Memory B cell (primary cell): ENCODE measurements at places on chromosomes 1 and 21.

GRCh38 chr1:50750021-50750619 lies 209.9 kb downstream of the FAF1 start:
- no peak overlapping the region for H3K4me3 ChIP-seq
- no peaks in the 10 kb centered on the region for H3K4me1 ChIP-seq
- H3K36me3 ChIP-seq: peaks cover 19% of the 10 kb centered on the region

DNA sequence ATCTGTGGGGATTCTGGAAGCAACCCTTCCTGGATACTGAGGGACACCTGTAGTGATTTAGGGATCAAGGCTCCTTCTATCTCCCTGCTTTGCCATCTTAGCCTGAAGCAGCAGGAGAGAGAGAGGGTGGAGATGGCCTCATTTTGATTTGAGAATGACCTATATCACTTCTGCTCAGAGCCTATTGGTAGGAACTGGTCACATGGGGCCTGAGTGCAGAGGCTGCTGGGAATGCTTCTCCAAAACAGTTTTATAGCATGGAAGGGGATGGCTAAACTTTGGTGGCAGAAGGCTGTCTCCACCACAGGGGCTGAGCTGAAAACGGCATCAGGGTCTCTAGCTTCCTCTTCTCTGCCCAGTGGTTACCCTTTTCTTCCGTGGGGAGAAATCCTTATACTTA lies 105.8 kb downstream of the TBX19 start:
- no peak overlapping the region for H3K4me3 ChIP-seq
- no peak overlapping the region for H3K27ac ChIP-seq
- no peaks in the 10 kb centered on the region for H3K4me1 ChIP-seq
- no peak for DNase-seq

- H3K27ac ChIP-seq: no peak overlapping the region
- H3K27me3 ChIP-seq: peaks cover 2% of the 10 kb centered on the region
- peaks cover 3% of the 10 kb centered on the region for H3K36me3 ChIP-seq
- peaks cover 12% of the 10 kb centered on the region for H3K4me1 ChIP-seq
Measured at GRCh38 chr1:35571263-35571662, 1.9 kb upstream of the TFAP2E start.

- H3K4me1 ChIP-seq: no peaks in the 10 kb centered on the region
- H3K36me3 ChIP-seq: no peaks in the 10 kb centered on the region
- H3K27ac ChIP-seq: no peak overlapping the region
- no peak for DNase-seq
- no peak overlapping the region for H3K4me3 ChIP-seq
Measured at GRCh38 chr1:190688096-190688495, 210.4 kb upstream of the BRINP3 start.

- peaks cover under 1% of the 10 kb centered on the region for H3K36me3 ChIP-seq
- H3K27me3 ChIP-seq: no peaks in the 10 kb centered on the region
- H3K4me1 ChIP-seq: peaks cover 2% of the 10 kb centered on the region
- no peak for DNase-seq
- no peak overlapping the region for H3K4me3 ChIP-seq
Measured at GRCh38 chr1:244062156-244062725, 11.2 kb downstream of the ZBTB18 start.

GRCh38 chr1:174700775-174701174 lies 253.0 kb downstream of the GPR52 start:
- H3K27me3 ChIP-seq: no peaks in the 10 kb centered on the region
- H3K27ac ChIP-seq: no peak overlapping the region
- H3K36me3 ChIP-seq: peaks cover 13% of the 10 kb centered on the region
- H3K4me1 ChIP-seq: peaks cover 8% of the 10 kb centered on the region
- no peak for DNase-seq
- H3K4me3 ChIP-seq: no peak overlapping the region

- peaks cover 2% of the 10 kb centered on the region for H3K27me3 ChIP-seq
- H3K4me3 ChIP-seq: no peak overlapping the region
- H3K27ac ChIP-seq: peak overlapping the region; percentile 24
Measured at GRCh38 chr1:2639203-2639602, 6.4 kb upstream of the MMEL1 start.

GRCh38 chr1:58917436-58917835 lies 133.6 kb upstream of the JUN start:
- peaks cover under 1% of the 10 kb centered on the region for H3K4me1 ChIP-seq
- no peak overlapping the region for H3K4me3 ChIP-seq
- peaks cover 4% of the 10 kb centered on the region for H3K36me3 ChIP-seq

DNA sequence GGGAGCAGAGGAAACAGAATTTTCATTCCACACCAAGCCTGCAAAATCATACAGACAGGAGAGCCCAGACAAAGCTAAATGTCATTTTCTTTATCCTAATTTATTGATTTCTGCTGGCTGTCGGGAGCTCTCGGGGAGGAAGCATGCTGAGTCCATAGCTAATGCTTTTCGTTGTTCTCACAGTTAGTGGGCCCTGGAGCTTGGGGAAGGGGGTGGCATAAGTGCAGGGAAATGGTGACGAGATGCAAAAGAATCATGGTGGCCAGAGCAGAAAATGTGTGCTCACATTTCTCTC lies 202.4 kb downstream of the TOMM20 start:
- peak overlapping the region; percentile 82 for H3K4me3 ChIP-seq
- H3K36me3 ChIP-seq: no peaks in the 10 kb centered on the region
- no peaks in the 10 kb centered on the region for H3K27me3 ChIP-seq
- DNase-seq: no peak
- H3K27ac ChIP-seq: peak overlapping the region; percentile 71

DNA sequence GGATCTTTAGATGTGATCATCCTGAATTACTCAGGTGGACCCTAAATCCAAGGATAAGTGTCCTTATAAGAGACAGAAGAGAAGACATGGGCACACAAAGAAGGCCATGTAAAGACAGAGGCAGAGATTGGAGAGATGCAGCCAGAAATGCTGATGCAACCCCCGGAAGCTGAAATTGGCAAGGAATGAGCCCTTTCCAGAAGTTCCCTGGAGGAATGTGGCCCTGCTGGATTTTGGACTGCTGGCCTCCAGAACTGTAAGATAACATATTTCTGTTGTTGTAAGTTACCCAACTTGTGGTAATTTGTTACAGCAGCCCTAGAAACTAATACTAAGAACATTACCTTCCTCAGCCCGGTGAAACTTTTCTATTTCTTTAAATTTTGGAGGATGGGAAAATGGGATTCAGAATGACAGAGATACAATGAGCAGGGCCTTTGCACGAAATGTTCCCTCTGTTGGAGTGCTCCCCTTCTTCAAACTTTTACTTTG lies 11.2 kb upstream of the PLPP3 start:
- no peak for DNase-seq
- H3K4me1 ChIP-seq: no peaks in the 10 kb centered on the region
- no peak overlapping the region for H3K27ac ChIP-seq
- H3K4me3 ChIP-seq: no peak overlapping the region

DNA sequence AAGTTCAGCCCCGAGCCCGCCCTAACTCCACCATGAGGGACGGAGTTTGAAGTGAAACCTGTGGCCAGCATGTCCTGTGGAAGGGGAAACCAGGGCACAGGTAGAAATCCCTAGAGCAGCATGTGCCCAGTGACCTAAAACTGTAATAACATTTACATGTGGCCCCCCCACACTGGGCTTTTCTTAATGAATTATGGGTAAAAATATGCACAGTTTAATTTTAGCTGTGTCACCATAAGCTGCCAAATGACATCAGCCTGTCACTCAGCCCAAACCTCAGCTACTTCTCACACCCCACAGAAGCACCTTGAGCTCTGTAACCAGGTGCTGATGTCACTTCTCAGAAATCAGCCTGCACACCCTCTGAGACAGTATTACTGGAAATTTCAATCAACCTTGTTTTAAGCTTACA lies 50.0 kb upstream of the SLC19A1 start:
- peak; percentile 39 for DNase-seq
- no peak overlapping the region for H3K4me3 ChIP-seq
- H3K27ac ChIP-seq: no peak overlapping the region

GRCh38 chr1:184648856-184649201 lies 105.8 kb downstream of the EDEM3 start:
- no peaks in the 10 kb centered on the region for H3K36me3 ChIP-seq
- H3K27me3 ChIP-seq: peaks cover 8% of the 10 kb centered on the region
- H3K4me1 ChIP-seq: no peaks in the 10 kb centered on the region
- no peak overlapping the region for H3K27ac ChIP-seq

GRCh38 chr21:25215698-25216384 lies 391.4 kb downstream of the MRPL39 start:
- peak overlapping the region; percentile 25 for H3K4me3 ChIP-seq
- no peaks in the 10 kb centered on the region for H3K27me3 ChIP-seq
- H3K36me3 ChIP-seq: peaks cover 8% of the 10 kb centered on the region

- H3K27me3 ChIP-seq: no peaks in the 10 kb centered on the region
- peaks cover 11% of the 10 kb centered on the region for H3K4me1 ChIP-seq
- no peak overlapping the region for H3K27ac ChIP-seq
- no peak for DNase-seq
- peaks cover 12% of the 10 kb centered on the region for H3K36me3 ChIP-seq
Measured at GRCh38 chr1:175449306-175449705, 256.7 kb upstream of the KIAA0040 start.

GRCh38 chr1:179164494-179164893 lies 65.0 kb downstream of the ABL2 start:
- H3K27ac ChIP-seq: no peak overlapping the region
- H3K4me1 ChIP-seq: peaks cover 13% of the 10 kb centered on the region
- H3K4me3 ChIP-seq: no peak overlapping the region
- DNase-seq: no peak
- no peaks in the 10 kb centered on the region for H3K27me3 ChIP-seq

GRCh38 chr1:112247036-112247597 lies 148.9 kb upstream of the CTTNBP2NL start:
- peaks cover 7% of the 10 kb centered on the region for H3K27me3 ChIP-seq
- H3K27ac ChIP-seq: no peak overlapping the region
- no peaks in the 10 kb centered on the region for H3K36me3 ChIP-seq
- H3K4me3 ChIP-seq: no peak overlapping the region
- no peak for DNase-seq

GRCh38 chr1:201795066-201795465 lies 33.9 kb upstream of the IPO9 start:
- peaks cover 2% of the 10 kb centered on the region for H3K4me1 ChIP-seq
- H3K27me3 ChIP-seq: peaks cover 3% of the 10 kb centered on the region
- H3K27ac ChIP-seq: no peak overlapping the region
- peaks cover 5% of the 10 kb centered on the region for H3K36me3 ChIP-seq
- no peak for DNase-seq

DNA sequence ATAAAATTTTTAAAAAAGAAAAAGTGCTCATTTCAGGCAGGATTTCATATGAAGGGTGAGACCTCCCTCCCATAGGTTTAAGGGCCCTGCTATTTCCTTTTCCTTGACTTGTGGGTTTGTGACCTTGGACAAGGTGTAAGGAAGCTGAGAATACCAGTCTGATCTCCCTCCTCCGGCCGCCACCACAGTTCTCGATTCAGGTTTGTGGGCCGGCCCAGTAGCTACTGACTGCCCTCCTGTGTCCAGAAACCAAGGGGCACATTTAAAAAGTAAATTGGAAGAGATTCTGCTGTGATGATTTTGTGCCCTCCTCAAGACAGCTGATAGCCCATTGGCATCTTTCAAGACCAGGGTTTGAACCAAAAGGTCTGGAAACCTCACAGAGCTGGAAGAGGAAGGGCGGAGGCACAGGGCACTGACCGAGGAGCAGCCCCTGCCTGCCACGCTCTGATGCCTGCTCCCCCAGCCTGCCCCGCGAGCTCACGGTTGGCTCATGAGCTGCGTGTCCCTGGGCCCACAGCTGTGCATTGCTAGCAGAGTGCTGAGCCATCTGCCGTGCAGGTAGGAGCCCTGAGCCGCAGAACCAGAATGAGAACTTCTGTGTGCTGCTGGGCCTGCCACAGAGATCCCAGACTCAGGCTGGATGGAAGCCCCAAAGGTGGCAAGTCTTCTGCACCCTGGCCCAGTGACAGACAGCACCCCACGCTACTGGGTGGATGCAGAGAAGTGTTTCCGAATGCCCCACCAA lies 348.7 kb downstream of the NPHP4 start:
- peaks cover 16% of the 10 kb centered on the region for H3K27me3 ChIP-seq
- peaks cover 3% of the 10 kb centered on the region for H3K36me3 ChIP-seq
- no peak for DNase-seq
- no peak overlapping the region for H3K4me3 ChIP-seq

DNA sequence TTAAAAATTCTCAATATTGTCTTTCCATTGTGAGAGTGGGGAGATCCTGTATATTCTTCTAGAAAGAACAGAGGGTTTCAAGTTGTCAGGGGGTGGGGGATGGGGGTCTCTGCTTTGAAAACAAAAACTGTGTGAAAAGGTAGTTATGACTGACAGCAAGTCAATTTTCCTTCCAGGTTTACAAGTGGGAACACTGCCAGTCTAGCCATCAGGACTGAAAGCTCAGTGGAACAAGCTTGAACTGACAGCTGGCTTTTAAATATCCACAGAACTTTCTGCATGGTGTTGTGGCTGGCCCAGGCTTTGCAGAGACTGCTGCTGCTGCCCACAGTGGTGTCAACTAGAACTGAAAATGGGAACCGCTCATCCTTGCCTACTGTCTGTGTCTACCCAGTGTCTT lies 162.6 kb downstream of the TNR start:
- DNase-seq: no peak
- H3K27me3 ChIP-seq: no peaks in the 10 kb centered on the region
- H3K27ac ChIP-seq: no peak overlapping the region
- H3K36me3 ChIP-seq: peaks cover 24% of the 10 kb centered on the region

DNA sequence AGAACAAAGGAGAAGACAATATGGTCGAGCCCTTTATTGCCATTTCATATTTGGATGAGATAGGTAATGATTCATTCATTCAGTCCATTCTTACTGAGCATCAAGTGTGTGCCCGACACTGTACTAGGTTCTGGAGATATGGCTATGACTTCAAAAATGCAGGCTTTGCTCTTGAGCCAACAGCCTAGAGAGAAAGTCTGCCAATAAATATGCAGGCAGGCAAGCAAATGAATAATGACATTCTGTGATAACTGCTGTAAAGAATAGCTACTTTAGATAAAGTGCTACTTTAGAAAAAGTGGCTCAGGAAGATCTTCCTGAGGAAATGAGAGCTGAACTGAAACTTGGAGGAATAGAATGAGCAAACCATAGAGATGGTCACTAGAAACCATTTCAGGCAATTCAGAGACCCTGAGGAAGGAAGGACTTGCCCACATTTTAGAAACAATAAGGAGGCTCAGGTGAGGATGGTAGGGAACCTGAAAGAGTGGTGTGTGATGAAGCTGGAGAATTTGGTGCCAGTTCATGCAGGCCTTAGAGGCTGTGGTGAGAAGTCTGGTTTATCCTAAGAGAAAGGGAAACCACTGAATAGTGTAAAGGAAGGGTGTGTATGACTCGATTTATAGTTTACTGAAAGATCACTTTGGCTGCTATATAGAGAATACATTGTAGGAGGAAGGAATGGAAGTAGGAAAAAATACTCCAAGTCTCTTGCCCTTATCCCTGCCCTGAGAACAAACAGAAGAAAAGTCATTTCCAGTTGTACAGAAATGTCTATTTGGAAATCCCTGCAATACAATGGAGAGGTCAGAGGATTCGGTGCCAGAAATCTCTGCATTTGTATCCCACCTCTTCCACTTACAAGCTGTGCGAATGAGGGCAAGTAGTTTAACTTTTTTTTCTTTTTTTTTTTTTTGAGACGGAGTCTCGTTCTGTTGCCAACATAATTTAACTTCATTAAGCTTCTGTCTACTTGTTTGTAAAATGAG lies 167.9 kb downstream of the VPS13D start:
- DNase-seq: no peak
- H3K4me3 ChIP-seq: no peak overlapping the region
- H3K27ac ChIP-seq: peak overlapping the region; percentile 48
- H3K27me3 ChIP-seq: no peaks in the 10 kb centered on the region
